ENCODE measurements at places on chromosomes 6 and 20. TPM values are rescaled to one million over a fixed set of nuclear protein-coding genes. Genes with fewer than 3 reads are reported as not detected.

Gene PDSS2
- 22.6 TPM for total RNA-seq

Gene TULP1
- 1.3 TPM for total RNA-seq

Gene HEY2
- total RNA-seq, result 5.6 TPM

Gene CASS4
- total RNA-seq, result 1.9 TPM

Gene BTN1A1
- total RNA-seq, result 0.16 TPM

Gene C20orf144
- not detected for total RNA-seq

Gene TFAP2D
- total RNA-seq, result not detected

Gene IRF4
- total RNA-seq, result 2.0 TPM

Gene ABHD16B
- not detected for total RNA-seq

Gene BEND3
- 3.0 TPM for total RNA-seq

Gene PLTP
- total RNA-seq, result 51.5 TPM

Gene KCNK5
- total RNA-seq, result 2.3 TPM

Gene NOX3
- total RNA-seq, result not detected

Gene PAK5
- total RNA-seq, result 0.48 TPM

Gene ARMH2
- total RNA-seq, result not detected

Gene ACAT2
- total RNA-seq, result 16.6 TPM

Gene LGSN
- not detected for total RNA-seq

Gene HS3ST5
- 3.7 TPM for total RNA-seq

Gene BHLHE23
- 0.26 TPM for total RNA-seq

Gene GRM1
- total RNA-seq, result 0.16 TPM

Gene RBM38
- 19.5 TPM for total RNA-seq

Gene FAM209A
- total RNA-seq, result not detected

Gene SLC25A27
- total RNA-seq, result 41.5 TPM

Gene CFAP206
- 1.3 TPM for total RNA-seq

Gene RIOK1
- total RNA-seq, result 26.3 TPM

Gene RNF144B
- total RNA-seq, result 13.2 TPM

Gene CABLES2
- total RNA-seq, result 2.1 TPM

Gene CTCFL
- not detected for total RNA-seq

Gene ENPP3
- 2.4 TPM for total RNA-seq

Gene ASIP
- total RNA-seq, result not detected

Gene POU5F1
- total RNA-seq, result 3.0 TPM

Gene ID4
- total RNA-seq, result 102 TPM

Gene SERINC1
- 297 TPM for total RNA-seq

Gene POPDC3
- 2.5 TPM for total RNA-seq

Gene ZSCAN23
- 15.5 TPM for total RNA-seq

Gene ATP6V1G2
- total RNA-seq, result 3.3 TPM

Gene ADGB
- total RNA-seq, result 0.05 TPM

Gene AK9
- total RNA-seq, result 15.4 TPM

Gene SLC17A2
- 0.11 TPM for total RNA-seq

Gene SIRPB1
- 0.26 TPM for total RNA-seq

Gene KIFC1
- 7.5 TPM for total RNA-seq

Gene RTF2
- 49.3 TPM for total RNA-seq

Gene MTHFD1L
- 13.7 TPM for total RNA-seq

Gene CALHM4
- not detected for total RNA-seq

Gene ZNFX1
- total RNA-seq, result 22.2 TPM

Gene KIF6
- 1.1 TPM for total RNA-seq
